COLO829 (cell line): ENCODE measurements at places on chromosomes 11 and 22.

DNA sequence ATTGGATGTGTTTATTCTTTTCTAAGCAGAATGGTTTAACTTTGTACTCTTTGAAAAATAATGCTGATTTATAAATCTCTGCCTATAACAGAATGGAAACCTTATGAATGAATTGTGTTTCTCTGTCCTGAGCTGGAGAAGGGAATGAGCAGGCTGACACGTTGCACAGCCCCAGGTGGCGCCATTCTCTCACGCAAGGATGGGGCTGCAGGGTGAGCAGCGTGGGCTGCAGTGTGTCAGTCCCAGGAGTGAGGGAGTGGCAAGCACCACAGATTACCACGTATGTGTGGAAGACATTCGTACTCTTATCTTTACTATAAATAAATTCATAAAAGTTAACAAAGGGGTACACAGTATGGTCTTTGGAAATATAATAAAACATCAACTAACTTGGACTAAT lies 33.4 kb downstream of the FDX1 start:
- DNase-seq = no peak

DNA sequence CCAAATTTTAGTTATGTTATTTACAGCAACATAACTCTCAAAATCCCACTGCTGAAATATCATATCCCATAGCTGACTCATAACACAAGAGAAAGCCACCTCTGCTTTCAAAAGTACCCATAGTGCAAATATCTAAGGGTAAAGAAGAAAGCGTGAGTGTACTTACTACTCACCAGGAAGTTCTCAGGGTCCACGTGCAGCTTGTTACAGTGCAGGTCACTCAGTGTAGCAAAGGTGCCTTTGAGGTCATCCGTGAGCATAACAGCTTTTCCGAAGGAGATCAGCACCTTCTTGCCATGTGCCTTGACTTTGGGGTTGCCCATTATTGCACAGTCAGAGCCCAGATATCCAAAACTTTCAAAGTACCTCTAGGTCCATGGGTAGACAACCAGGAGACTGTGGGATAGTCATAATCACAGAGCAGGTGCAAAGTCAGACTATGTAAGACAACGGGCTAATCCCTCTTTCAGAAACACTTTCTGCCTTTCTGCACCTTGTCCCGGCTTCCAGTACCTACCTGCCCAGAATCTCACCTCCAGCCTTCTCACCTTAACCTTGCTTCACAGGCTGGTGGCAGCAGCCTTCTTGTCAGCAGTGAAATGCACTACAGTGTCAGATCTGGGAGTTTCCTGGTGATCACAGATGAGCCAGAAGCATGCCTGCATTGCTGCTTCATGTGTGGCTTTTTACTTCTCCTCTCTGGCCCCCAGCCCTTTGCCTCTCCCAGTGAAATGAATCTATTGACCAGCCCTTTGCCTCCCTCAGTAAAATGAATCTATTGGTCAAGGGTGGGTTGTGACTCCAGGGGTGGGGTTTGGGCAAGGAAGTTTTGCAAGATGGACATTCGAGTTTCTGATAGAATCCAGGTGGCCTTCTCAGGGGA lies 6.5 kb downstream of the HBG1 start:
- no peak for DNase-seq

- DNase-seq = no peak
Observed at GRCh38 chr22:20283674-20284066, 15.6 kb upstream of the RTN4R start.

DNA sequence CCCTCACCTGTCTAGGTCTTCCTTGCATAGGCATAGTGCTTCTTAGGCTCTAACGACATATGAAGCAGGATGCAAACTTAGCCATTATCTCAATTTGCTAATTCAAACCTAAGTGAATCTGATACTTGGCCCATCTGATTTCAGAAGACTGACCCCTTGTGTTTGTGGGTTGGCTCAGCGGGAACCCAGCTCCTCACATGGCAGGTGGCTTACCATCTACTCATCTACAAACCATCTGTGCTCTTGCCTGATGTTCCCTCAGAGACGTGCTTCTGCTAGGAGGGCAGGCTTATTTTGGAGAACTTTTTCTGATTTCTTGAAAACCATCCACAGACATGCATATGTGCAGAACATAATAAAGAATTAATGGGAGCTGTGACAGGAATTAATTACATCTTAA lies 15.2 kb downstream of the ELMOD1 start:
- DNase-seq = no peak

GRCh38 chr11:118142809-118143208 lies 9.8 kb downstream of the SCN4B start:
- DNase-seq = no peak

GRCh38 chr11:105392556-105392955 lies 217.3 kb upstream of the GRIA4 start:
- no peak for DNase-seq

DNA sequence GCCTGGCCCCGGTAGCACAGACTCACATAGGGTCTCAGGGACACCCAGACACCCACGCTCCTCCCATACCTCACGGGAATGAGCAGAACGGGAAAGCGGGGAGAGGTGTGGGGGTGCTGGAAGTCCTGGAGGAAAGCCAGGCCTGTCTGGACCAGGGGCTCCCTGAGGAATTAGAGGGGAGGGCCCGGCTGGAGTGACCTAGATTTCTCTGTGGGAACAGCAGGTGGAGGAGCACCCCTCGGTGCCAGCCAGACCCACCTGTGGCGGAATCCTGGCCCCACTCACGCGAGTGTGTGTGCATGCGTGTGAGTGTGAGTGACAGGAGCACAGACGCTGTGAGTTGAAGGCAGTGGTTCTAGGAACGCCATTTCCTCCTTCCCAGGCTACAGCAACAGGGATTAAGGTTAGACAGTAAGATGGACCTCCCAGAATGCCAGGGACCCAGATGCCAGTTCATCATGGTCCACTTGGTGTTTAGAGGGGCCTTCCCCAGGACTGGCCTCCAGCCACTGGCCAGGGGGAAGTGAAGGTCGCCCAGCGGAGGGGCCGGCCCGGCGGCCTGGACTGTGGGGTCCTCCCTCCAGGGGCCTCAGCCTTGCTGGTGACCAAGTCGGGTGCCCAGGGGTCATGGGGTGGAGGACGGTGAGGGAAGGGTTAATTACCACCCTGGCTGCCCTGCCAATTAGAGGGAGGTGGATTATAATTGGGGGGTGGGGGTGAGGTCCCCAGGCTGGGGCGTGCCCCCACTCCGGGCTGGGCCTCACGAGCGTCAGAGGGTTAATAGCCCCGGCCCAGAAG lies 1.0 kb downstream of the PKP3 start:
- DNase-seq = no peak

DNA sequence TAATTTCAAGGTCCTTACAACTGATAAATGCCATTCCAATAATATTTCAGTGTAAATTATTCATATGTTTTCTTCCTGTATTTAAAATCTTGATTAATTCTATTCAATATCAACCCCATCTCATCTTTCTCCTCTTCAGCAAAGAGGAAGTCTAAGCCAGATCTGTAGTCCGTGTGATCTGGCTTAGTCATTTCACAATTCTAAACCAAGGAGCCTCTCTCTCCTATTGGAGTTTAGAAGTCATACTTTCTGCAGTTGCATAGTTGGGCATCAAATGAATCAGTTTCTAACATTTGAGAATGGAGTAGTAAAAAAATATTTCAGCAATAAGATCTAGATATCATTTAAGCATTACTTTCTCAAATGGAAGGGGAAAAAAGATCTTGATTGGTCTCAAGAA lies 354.9 kb downstream of the JRKL start:
- DNase-seq = no peak

GRCh38 chr11:532986-533585 lies 2.3 kb downstream of the HRAS start:
- no peak for DNase-seq

DNA sequence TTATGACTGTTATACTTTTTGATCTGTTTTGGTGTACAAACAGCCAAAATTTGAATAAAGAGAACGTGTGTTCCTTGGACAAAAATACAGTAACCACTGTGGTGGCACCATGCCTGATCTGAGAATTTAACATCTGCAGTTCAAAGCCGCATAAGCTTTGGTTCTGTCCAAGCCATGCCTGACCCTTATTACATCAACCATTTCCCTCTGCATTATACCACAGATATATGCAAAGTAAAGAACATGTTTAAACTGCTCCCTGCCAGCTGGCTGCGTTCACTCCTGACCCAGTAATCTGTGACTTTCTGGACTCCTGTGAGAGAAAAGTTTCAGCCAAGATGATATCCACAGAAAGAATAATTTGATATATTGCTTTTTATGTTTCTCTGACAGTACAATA lies 890.5 kb upstream of the ANO3 start:
- DNase-seq = no peak

DNA sequence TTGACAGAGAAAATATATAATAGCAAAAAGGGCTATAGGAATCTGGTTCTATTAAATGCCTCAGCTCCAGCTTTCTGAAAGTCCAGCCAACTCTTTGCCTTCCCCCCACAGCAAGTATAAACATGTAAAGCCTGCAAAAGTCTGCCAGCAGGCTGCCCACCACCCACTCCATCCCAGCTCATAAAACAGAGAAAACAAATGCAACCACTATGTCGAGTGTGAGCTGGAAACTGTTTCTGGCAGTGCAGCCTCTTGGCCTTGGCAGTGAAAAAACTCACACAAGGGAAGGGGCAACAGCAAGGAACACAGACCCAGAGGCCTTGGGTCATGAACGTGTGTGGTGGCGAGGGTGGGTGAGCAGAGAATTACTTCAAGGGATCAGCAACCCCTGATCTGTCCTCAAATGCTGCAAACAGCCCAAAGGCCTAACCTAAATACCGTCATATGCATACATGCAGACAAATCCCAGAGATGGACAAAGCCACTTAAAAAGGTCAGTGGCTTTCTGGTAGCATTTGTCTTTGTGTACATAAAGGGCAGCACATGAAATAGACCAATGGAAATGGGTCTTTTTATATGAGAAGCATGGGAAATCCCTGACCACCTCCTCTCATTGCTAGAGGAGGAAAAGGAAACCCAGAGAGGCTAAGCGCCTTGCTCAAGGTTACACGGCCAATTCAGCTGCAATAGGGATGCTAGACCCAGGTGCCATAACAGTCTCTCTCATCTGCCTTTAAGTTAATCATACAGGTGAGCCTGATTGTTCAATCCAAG lies 74.8 kb downstream of the NAT10 start:
- peak; percentile 34 for DNase-seq

DNA sequence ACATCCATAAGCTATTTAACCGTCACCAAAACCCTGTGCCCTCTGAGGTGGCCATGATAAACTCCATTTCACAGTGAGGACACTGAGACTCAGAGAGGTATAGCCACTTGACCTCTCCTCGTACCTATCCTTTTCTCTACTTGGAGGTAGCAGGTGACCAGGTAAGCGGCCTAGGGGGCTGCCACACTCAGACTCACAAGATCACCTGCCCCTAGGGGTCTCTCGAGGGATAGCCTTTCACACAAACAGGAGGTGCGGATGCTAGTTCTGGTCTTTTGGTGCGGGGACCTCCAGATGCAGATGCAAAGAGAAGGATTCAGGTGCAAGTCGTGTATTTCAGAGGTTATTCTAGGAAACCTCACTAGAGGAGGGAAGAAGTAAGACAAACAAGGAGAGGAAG lies 14.6 kb downstream of the MS4A18 start:
- no peak for DNase-seq

- no peak for DNase-seq
Observed at GRCh38 chr22:46684706-46685105, 53.3 kb downstream of the CERK start.

DNA sequence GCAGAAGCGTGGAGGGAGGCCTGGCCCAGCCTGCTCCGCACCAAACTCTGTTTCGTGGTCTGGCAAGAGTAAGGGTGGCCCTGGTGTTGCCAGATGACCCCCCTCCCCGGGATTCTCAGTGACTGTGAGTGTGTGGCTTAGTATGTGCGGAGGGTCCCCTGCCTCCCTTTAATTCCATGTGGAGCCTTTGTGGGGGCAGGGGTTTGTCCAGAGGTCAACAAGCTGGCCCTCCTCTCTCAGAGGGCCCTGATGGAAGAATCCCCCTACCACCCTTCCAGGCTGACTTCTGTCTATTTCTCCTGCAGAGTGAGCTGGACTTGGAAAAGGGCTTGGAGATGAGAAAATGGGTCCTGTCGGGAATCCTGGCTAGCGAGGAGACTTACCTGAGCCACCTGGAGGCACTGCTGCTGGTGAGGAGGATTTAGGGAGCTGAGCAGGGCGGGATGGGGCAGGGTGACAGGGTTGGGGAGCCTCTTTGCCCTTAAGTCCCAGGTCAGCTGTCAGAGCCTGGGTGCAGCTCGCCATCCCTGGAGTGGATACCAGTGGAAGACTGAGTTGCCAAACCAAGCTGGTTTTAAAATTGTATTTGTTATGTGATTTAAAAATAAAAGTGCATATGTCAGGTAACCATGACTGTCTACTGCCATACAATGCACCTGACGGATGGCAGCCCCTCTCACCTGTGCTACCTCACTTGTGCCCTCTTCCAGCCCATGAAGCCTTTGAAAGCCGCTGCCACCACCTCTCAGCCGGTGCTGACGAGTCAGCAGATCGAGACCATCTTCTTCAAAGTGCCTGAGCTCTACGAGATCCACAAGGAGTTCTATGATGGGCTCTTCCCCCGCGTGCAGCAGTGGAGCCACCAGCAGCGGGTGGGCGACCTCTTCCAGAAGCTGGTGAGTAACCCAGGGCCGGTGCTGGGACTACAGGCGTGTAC lies 80.6 kb downstream of the BCR start:
- no peak for DNase-seq

DNA sequence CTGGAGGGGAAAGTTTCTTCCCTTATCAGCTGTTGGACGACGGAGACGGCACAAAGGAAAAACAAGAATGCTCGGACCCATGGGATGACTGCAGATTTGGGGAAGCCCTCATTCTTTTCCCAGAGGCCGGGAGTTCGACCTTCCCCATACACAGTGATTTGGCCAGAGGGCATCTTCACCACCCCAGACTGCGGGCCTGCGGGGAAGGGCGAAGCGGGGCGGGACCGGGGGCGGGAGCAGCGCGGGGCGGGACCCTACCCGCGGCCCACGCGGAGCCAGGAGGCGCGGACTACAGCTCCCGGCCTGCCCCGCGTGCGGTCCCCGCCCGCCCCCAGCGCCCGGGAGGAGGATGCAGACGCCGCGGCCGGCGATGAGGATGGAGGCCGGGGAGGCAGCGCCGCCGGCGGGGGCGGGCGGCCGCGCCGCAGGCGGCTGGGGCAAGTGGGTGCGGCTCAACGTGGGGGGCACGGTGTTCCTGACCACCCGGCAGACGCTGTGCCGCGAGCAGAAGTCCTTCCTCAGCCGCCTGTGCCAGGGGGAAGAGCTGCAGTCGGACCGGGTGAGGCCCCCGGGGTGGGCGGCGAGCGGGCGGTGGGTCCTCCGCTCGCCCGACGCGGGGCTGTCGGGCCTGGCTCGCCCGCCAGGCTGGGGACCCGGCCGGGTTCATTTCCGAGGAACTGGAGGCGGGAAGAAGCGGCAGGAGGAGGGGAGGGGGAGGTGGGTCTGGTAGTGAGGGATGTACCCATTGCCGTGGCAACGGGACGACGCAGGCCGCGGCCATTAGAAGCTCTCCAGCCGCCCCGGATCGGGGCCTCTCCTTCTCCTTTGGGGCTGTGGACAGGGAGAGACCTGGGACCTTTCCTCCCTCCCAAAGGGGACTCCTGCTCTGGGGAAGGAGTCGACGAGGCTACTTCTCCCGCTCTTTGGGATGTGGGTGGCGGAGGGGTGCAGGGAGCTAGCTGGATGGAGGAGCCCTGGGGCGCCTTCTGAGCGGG lies at the start of gene KCTD17:
KCTD17 (plus strand) TSS at position 352 of the 995 bp plus-strand sequence; CDS start at position 371, 19 bp downstream.
- peak; percentile 75 for DNase-seq
